ENCODE measurements at places on chromosomes 7 and 10.

- DNase-seq = no peak
Observed at GRCh38 chr10:49327036-49327813, 28.3 kb downstream of the C10orf71 start.

DNA sequence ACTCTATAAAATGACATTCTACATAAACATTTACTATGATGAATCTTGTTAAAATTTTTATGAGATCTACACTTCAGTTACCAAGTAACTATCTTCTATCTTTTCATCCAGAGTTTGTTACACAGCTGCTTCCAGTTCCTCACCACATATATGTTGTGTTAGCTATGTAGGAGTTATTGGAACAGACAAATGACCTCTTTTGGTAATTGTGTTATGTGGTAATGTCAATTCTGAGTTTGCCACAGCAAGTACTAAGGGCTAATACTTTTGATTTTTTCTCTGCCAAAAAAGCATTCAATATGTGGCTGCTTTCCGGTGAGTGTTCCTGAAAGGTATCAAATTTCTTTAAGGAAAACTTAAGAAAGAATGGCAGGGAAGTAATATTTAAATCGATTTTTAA lies 573.9 kb upstream of the PCDH15 start:
- no peak for DNase-seq

DNA sequence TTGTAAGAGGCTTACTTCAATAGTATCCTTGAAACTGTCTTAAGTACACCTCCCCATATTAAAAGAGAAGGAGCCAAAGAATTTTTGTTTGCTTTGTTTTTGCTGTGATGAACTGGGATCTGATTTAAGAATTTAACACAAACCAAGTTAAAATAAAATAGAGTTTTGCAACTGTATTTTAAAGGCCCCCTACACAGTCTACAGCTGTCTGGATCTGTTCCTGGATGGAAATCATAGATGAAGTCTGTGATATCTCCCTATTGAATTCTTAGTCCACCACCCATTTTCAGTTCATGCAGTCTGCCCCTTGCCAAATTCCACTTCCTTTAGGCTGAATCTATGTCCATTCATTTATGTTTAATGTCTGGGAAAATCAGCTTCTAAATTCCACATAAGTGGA lies 169.8 kb upstream of the MEOX2 start:
- DNase-seq = no peak

DNA sequence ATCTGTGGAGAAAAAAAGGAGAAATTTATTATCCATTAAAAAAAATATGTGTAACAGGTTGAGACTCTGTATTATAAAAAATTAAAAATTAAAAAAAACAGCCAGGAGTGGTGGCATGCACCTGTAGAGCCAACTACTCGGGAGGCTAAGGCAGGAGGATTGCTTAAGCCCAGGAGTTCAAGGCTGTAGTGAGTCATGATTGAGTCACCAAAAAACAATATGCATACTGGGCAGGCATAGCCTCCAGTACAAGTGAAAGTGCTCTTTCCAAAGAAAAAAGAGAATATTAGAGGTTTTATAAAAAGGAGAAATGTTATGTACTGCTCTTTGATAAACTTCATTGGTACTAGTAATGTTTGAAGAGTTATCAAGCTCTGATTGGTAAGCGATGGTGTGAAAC lies 647.1 kb upstream of the ZWINT start:
- DNase-seq = no peak

DNA sequence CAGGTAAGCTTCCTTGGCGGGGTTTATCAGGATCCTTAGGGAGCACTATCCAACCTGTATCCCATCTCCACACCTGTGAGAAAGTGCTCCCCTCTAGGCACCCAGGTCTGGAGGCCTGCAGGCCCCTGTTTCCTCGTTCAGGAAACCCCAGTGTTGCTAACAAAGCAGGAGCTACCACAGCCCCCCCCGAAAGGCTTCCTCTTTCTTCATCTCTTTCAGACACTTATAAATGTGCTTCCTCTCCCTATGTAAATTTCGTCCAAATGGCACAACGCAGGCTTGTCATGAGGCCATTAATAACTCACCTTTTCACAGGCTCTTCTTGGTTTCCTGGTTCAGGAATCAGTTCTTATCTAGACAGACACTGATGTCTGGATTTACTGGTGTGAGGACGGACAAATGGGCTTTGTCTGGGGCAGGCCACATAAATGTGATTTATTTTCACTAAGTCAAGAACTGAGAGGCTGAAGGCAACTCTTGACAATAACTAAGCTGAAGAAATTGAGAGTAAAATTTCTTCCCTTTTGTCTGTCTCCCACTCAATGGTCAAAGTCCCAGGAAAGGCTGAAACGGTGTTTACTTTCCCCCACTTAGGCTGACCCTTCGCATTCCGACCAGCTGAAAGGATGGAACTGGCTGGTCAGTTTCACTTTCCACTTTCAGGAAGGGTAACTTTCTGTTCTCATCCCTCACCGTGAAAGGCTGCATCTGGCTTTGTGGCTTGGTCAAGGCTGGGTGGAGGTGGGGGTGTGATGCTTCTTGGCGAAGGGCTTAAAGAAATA lies 46.8 kb downstream of the PIK3AP1 start:
- no peak for DNase-seq

- no peak for DNase-seq
Observed at GRCh38 chr7:129191272-129191671, 2.8 kb downstream of the SMO start.

DNA sequence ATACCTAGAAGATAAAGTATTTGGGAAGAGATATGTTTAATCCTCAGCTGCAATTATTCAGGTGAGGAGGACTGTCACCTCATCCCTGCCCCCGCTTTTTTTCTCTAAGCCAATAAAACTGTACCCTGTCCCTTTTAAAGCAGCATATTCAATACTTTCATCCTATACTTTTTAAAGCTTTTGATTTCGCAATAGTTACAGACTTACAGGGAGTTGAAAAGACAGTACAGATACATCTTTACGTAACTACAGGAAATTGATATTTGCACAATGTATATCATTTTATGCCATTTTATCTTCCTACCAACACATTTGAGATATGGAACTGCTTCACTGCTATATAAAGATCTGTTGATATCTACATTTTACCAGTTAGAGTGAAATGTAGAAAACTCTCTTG lies 47.6 kb downstream of the STK17A start:
- no peak for DNase-seq

DNA sequence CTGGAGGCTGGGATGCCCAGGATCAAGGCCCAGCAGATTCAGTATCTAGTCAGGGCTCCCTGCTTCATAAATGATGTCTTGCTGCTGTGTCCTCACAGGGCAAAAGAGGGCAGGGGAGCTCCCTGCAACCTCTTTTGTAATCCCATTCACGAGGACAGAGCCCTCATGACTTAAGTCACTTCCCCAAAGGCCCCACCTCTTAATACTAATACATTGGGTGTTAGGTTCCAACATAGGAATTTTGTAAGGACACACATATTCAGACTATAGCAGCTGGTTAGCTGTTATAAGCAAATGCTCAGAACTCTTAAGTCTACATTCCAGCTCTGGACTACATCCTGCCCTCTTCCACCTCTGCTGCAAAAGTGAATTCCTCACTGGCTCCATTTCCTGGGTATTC lies 63.0 kb downstream of the VOPP1 start:
- no peak for DNase-seq

GRCh38 chr10:26682931-26683330 lies 14.6 kb upstream of the PDSS1 start:
- DNase-seq = no peak

- no peak for DNase-seq
Observed at GRCh38 chr7:6317797-6318438, 45.5 kb upstream of the CYTH3 start.

- DNase-seq = no peak
Observed at GRCh38 chr7:92612501-92612900, 22.3 kb upstream of the FAM133B start.

DNA sequence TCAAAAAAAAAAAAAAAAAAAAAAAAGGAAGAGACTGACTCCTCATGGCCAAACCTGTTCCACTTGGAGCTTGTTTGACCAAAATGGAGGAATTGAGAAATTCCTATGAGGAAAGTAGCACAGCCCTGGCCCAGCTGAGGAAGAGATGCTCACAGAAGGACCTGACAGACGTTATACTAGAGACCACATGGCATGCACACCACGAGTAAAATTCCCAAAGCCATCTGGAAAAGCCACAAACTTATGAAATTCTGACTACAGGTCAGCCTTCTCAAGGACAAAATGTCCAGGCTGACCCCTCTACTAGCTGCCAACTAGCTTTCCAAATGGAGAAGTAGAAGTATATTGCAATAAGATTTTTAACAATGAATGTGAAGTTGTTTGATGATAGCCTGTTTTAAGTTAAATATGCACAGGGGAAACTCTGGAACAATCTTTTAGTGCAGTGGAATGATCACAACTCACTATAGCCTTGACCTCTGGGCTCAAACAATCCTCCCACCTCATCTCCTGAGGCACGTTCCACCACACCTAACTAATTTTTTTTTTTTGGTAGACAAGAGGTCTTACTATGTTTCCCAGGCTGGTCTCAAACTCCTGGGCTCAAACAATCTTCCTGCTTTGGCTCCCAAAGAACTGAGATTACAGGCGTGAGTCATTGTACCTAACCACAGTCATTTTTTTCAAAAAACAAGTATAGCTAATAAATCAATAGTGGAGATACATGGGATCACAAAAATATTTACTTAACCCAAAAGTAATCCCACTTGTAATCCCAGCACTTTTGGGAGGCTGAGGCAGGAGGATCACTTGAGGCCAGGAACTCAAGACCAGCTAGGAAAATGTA lies 75.7 kb downstream of the AKR1D1 start:
- no peak for DNase-seq

DNA sequence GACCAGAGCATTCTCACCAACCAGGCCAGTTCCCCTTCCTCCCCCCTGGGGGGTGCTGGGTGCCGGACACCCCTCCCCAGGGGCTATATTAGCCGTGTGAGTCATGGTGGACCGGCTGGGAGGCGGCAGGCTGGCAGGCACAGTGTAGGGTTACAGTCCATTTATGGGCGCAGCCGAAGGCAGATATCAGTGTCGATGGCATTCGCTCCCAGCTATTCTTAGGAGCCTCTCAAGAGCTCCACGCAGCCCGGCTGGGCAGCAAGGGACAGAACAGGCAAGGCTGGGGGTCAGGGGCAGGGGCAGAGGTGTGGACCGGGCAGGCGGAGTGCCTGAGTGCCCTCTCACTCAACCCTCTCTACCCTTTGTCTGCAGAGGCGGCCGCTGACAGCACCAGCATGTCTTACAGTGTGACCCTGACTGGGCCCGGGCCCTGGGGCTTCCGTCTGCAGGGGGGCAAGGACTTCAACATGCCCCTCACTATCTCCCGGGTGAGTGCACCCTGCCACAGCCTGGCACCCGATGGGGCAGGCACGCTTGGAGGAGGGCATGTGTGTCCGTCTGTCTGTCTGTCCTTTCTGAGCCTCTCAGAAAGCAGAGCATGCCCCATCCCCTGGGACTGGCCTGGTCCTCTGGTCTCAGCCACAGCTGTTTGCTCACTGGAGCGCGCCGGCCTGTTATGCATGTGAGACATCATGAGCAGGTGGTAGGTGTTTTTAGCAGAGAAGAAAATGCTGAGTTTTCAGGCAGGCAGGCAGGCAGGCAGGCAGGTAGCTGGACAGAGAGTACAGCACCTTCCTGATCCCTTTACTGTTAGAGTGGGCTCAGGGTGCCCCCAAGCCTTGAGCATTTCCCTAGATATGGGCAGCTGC lies at the start of gene LDB3:
LDB3 (plus strand) TSS at position 215 of the 869 bp plus-strand sequence; CDS start at position 396, 181 bp downstream.
- DNase-seq = no peak

Measured in hematopoietic multipotent progenitor cell treated with erythropoietin and hydrocortisone succinate and interleukin-3 and kit ligand, for 17 days (in vitro differentiated cells).